ENCODE measurements at places on chromosomes 5 and 9.

DNA sequence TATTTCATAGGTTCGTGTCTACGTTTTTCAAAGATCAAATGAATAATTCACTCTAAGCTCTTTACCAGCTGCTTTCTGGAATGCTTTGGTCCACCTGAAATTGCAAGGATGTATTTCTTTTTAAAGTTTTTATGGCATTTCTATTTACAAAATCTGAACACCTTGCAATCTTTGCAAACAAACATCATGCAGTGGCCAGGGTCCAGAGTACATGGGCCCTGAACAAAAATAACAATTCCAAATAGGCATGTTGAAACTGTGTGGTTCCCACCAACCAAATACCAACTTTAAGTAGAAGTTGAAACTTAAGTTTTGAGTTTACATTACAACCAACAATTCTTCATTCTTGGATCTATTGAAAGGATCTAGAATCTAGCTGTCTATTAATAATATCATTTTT lies 180.1 kb upstream of the FTMT start:
- no peak for DNase-seq

GRCh38 chr9:116635908-116636307 lies 51.2 kb upstream of the TRIM32 start:
- no peak for DNase-seq

GRCh38 chr5:78050888-78051287 lies 243.6 kb downstream of the AP3B1 start:
- no peak for DNase-seq

DNA sequence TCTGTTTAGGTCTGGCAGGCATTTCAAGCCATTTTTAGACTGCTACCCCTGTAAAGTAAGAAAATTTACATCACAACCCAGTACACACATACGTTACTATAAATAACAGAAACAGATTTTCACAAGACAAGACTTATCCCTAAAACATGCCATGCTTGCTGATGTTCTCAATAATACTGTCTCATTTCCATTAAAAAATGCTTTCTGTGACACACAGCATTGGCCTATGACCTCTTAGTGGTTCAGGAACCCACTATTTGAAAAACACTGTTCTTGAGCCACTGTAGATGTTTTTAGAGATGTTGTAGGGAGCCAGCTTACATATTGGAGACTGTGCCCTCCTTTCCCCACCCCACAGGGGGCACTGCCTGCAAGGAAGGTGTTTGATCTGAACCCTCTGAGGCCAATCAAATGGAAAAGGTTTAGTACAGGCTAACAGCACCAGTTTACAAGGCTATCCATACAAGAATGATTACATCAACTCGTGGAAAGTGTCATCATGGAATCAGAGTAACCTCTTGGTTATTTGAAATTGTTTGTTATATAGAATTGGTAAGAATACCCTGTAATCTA lies 30.8 kb downstream of the ZSWIM6 start:
- no peak for DNase-seq

GRCh38 chr5:88695232-88695631 lies 187.8 kb downstream of the MEF2C start:
- DNase-seq = no peak

- DNase-seq = no peak
Measured at GRCh38 chr9:27791311-27791710, 218.0 kb upstream of the C9orf72 start.

All from T-helper 22 cell (primary cell).